AG20443 (cell line): ENCODE measurements at places on chromosomes 13 and 19.

GRCh38 chr19:48239582-48240141 is 16.1 kb downstream of the CARD8 start:
- DNase-seq = no peak

DNA sequence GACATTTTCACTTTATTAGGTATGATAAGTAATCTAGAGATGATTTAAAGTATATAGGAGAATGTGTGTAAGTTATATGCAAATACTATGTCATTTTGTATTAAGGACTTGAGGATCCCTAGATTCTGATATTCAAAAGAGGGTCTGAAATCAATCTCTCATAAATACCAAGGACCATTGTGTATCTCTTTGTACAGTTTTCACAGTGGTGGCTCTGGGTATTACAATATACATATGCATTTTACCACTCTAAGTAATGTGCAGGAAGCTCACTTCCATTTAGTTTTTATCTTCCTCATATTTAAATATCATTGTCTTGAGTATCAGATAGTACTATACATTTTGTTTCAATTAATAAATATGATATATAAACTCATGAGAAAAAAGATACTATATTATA is 862.6 kb upstream of the PCDH20 start:
- no peak for DNase-seq

- peak; percentile 96 for DNase-seq
These were observed at the start of gene SERTAD3 for GRCh38 chr19:40444000-40444824. TSS of gene SERTAD3 (minus strand) at chr19:40444335. CDS start at chr19:40442080, 2,255 bp downstream.

DNA sequence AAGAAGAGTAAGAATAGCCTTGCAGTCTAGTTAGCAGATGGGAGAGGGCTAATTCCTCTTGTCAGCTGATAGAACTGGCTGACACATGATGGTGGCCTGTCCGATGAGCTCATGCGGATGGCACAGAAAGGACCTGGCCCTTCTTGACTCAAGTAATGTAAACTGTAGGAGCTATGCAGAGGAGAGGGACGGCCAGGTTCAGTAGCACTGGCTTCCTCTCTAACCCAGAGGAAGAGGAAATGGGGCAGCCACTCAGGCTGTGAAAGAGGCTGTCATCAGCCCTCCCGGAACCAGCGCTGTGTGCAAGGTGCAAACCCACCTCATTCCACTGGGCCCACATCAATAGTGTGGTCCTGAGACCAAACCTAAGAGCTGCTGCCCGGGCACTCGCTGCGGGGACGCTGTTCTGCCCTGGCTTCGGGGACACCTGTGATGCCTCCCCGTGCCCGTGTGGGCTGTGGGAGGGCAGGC is 30.8 kb upstream of the USE1 start:
- no peak for DNase-seq

DNA sequence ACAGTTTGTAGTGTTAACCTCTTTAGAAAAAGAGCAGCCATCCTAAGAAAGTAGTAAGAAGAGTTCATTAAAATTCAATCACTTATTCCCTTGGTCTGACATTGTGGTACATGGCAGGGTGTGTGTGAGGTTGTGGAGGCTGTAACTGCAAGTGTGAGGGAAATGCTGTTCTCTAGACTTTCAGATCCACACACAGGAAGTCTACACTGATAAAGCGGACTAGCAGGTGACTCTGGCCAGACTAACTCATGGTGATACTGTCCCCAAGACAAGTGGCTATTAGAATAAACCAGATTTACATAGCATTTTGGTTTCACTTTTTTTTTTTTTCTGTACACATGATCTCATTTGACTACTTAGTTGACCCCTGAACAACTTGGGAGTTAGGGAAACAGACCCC is 10.0 kb downstream of the MTIF3 start:
- DNase-seq = no peak

- no peak for DNase-seq
These were observed 729 bp upstream of the ARID3A start for GRCh38 chr19:925087-925525.

- no peak for DNase-seq
These were observed 1555.5 kb downstream of the UQCRFS1 start for GRCh38 chr19:27657271-27658051.
